ENCODE measurements at places on chromosomes 1 and 21. TPM values are rescaled to one million over a fixed set of nuclear protein-coding genes. Genes with fewer than 3 reads are reported as not detected.

DNA sequence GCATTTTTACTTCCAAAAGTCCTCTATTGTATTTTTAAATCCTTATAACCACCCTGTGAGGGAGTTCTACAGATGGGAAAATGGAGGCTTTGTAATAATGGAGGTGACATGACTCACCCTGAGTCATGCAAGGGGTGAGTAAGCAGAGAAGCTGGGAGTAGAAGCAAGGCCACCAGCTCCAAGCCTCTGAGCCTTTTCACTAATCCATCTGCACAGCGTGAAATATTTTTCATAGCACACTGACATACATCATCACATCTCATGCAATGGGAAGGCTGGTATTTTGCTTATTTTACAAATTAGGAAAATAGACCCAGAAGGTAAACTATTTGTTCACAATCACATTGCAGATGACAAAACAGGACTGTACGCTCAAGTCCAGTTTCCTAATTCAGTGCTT, 96.9 kb downstream of the KCNH1 start:
- H3K27ac ChIP-seq = no peak overlapping the region
- DNase-seq = no peak
- no peak overlapping the region for H3K4me3 ChIP-seq
- H3K4me1 ChIP-seq = no peaks in the 10 kb centered on the region
- H3K27me3 ChIP-seq = no peaks in the 10 kb centered on the region
- no peaks in the 10 kb centered on the region for H3K36me3 ChIP-seq

GRCh38 chr1:59879996-59880505, 46.5 kb downstream of the CYP2J2 start:
- no peaks in the 10 kb centered on the region for H3K36me3 ChIP-seq
- no peaks in the 10 kb centered on the region for H3K27me3 ChIP-seq
- H3K27ac ChIP-seq = peak overlapping the region; percentile 58
- DNase-seq = peak; percentile 52
- H3K4me3 ChIP-seq = no peak overlapping the region

DNA sequence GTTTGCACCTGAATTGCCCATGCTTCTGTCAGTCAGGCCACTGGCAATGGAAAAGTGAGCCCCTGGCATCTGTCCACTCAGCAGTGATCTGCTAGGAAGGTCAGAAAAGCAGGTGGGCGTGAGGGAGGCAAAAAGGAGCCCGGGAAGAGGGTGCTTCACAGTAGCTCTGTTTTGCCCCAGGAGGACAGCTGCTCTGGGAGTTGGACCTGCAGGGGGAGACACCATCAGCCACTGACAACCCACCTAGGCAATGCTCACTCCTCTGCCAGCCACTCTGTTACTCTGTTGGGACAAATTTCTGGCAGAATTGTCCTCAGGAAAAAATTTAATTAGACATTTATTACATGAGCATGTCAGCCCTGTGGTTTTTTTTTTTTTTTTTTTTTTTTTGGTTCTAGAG, 146.4 kb downstream of the LRIG2 start:
- H3K36me3 ChIP-seq = no peaks in the 10 kb centered on the region
- no peak overlapping the region for H3K27ac ChIP-seq
- no peak for DNase-seq
- H3K4me3 ChIP-seq = no peak overlapping the region

- H3K4me1 ChIP-seq = no peaks in the 10 kb centered on the region
- H3K27me3 ChIP-seq = no peaks in the 10 kb centered on the region
- no peak overlapping the region for H3K27ac ChIP-seq
Observed at GRCh38 chr1:186888367-186888766, 59.6 kb downstream of the PLA2G4A start.

DNA sequence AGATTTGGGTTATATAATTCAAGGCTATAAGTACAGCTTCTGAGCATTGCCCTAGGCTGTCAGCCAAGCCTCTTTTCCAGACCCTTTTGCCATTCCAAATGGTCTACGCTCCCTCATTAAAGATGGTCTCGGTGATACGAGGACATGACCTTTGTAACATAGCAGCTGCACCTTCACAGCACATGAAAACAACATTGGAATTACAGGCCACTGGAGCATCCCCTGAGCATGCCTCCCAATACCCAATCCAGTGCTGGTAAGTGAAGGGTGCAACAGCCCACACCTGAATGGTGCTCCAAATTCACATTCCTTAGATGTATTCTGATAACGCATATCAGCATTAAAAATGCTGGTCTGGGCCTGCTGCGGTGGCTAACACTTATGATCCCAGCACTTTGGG, 20.1 kb upstream of the PTPRF start:
- no peak for DNase-seq
- H3K27ac ChIP-seq = no peak overlapping the region
- no peaks in the 10 kb centered on the region for H3K36me3 ChIP-seq
- H3K4me3 ChIP-seq = no peak overlapping the region
- no peaks in the 10 kb centered on the region for H3K4me1 ChIP-seq
- no peaks in the 10 kb centered on the region for H3K27me3 ChIP-seq

GRCh38 chr1:221736714-221737113, 5.2 kb downstream of the DUSP10 start:
- no peak overlapping the region for H3K4me3 ChIP-seq
- H3K4me1 ChIP-seq = peaks cover 47% of the 10 kb centered on the region
- no peak for DNase-seq
- no peaks in the 10 kb centered on the region for H3K36me3 ChIP-seq
- H3K27ac ChIP-seq = no peak overlapping the region

- peak; percentile 25 for DNase-seq
- no peak overlapping the region for H3K27ac ChIP-seq
- H3K4me3 ChIP-seq = no peak overlapping the region
- peaks cover 23% of the 10 kb centered on the region for H3K4me1 ChIP-seq
Observed at GRCh38 chr21:16455978-16456377, 726.2 kb downstream of the USP25 start.

DNA sequence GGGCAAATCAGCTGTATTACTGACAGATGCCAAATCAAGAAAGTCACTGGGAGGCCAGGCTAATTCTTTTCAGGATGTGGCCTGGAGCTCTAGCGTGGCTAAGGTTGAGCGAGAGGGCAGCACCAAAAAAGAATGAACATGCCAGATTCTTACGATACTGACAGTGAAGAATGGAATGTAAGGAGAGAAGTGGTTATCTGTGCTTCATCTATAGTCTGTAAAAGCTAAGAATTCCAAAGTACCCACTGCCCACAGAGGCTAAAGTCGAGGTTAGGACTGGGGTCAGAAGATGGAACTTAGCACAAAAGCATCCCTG, 32.7 kb downstream of the TFAP2E start:
- DNase-seq = no peak
- no peak overlapping the region for H3K4me3 ChIP-seq
- no peaks in the 10 kb centered on the region for H3K4me1 ChIP-seq
- H3K27ac ChIP-seq = no peak overlapping the region

DNA sequence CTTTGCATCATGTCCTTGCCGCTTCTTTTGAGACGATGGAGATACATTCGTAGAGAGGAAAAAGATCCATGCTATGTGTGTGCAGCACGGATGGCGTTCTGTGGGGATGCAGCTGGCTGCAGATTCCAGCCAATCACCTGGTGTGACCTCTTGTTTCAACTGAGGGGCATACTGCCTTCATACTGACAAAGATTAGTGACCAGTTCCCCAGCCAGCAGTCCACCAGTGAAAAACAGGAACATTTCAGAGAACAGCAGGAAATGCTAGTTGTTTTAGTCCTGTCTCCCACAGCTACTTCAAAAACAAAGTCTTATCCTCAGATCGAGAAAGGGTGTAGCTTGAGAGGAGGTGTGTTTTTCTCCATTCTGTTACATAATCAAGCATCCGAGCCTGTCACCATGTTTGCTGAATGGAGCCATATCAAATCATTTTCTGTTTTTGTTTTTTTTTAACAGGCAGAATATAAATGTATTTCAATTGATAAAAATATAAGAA, 255.7 kb upstream of the FMN2 start:
- H3K27me3 ChIP-seq = no peaks in the 10 kb centered on the region
- no peak overlapping the region for H3K4me3 ChIP-seq
- DNase-seq = no peak

SYT6 gene
- polyA plus RNA-seq = 0.44 TPM

APOBEC4 gene
- polyA plus RNA-seq = not detected

- no peaks in the 10 kb centered on the region for H3K4me1 ChIP-seq
- H3K27me3 ChIP-seq = no peaks in the 10 kb centered on the region
- H3K27ac ChIP-seq = no peak overlapping the region
- H3K36me3 ChIP-seq = no peaks in the 10 kb centered on the region
Observed at GRCh38 chr1:3461934-3462275, 7.4 kb downstream of the ARHGEF16 start.

DNA sequence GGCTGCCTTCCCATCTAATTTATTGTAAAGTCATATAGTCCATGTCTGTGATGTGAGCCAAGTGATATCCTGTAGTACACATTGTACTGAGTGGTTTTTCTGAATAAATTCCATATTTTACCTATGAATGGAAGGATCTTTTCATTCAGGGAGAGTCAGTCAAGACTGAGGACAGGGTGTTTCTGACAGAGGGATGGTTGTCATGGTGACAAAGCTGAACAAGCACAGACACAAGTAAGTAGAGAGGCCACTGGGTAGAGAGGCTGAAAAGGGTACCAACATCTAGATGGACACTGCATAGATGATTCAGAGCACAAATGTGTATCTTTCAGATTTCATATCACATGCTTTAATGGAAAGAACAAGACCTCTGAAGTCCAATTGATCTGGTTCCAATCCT, 22.6 kb upstream of the IL20 start:
- H3K4me3 ChIP-seq = no peak overlapping the region
- H3K36me3 ChIP-seq = no peaks in the 10 kb centered on the region
- peaks cover 8% of the 10 kb centered on the region for H3K4me1 ChIP-seq

DNA sequence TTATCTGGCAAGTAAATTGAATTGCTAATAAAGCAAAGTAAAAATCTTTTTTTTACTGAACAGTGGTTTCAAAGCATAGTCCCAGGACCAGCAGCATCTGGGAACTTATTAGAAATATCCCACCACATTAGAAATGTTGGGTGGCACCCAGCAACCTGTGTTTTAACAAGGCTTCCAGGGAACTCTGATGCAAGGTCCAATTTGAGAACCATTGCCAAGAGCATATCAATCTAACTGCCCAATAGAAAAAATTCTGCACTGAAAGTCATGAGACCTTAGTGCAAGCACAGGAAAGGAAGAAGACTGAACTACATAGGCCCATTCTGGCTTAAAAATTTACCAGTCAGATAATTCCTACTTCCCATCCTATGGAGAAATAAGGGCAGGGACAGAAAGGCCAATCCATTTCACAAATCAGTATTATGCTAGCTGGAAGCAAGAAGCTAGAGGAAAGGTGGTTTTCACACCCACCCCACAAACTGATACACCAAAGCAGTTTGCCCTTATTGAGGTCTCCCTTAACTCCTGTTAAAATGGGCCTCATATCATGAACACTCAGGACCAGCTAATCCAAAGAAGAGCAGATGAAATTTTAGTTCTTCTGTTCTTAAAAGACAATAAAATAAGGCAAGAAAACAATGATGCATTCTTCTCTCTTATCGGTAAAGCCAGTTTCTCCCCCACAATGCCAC, 17.5 kb upstream of the C1orf105 start:
- no peaks in the 10 kb centered on the region for H3K27me3 ChIP-seq
- H3K36me3 ChIP-seq = no peaks in the 10 kb centered on the region
- DNase-seq = peak; percentile 19
- H3K4me3 ChIP-seq = no peak overlapping the region
- H3K4me1 ChIP-seq = peaks cover 4% of the 10 kb centered on the region

NBPF4 gene
- not detected for polyA plus RNA-seq

- DNase-seq = no peak
- H3K27me3 ChIP-seq = peaks cover 24% of the 10 kb centered on the region
- no peak overlapping the region for H3K27ac ChIP-seq
- no peak overlapping the region for H3K4me3 ChIP-seq
- H3K4me1 ChIP-seq = no peaks in the 10 kb centered on the region
Observed at GRCh38 chr1:206753141-206753540, 17.4 kb upstream of the IL19 start.

GRCh38 chr1:234620272-234621126, 10.5 kb upstream of the IRF2BP2 start:
- no peaks in the 10 kb centered on the region for H3K36me3 ChIP-seq
- no peak overlapping the region for H3K27ac ChIP-seq
- no peaks in the 10 kb centered on the region for H3K27me3 ChIP-seq
- no peak overlapping the region for H3K4me3 ChIP-seq
- H3K4me1 ChIP-seq = peaks cover 28% of the 10 kb centered on the region
- DNase-seq = no peak

DNA sequence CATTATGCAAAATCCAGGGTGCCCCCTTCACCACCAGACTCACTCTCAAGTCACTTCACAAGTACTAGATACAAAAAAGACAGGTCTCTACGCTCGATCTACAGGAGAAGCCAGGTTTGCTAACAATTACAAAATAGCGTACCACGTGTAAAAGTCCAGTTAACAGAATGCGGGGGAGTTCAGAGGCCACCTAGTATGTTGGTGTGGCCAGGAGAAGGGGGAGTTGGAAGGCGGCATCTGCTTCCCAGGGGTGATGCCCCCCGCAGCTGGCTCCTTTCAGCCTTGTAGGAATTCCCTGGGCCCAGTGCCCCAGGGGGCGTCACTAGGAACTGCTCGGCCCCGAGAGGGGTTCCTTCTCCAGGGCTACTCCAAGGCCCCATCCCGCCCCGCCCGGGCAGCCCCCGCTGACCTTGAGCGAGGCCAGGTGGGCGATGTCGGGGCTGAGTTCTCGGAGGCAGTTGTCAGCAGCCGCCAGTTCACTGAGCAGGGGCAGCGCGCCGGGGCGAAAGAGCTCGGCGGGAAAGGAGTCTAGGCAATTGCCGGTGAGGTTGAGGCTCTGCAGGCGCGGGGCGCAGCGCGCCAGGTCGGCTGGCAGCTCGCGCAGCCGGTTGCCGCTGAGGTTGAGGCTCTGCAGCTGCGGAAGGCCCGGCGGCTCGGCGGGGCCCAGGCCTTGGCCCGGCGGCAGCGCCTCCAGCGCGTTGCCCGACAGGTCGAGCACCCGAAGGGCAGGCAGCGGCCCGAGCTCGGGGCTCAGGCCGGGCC, 664 bp downstream of the LRRC47 start:
- H3K4me3 ChIP-seq = peak overlapping the region; percentile 90
- H3K36me3 ChIP-seq = no peaks in the 10 kb centered on the region
- H3K27ac ChIP-seq = peak overlapping the region; percentile 67
- DNase-seq = no peak
- H3K27me3 ChIP-seq = peaks cover 9% of the 10 kb centered on the region
- H3K4me1 ChIP-seq = peaks cover 7% of the 10 kb centered on the region

CHODL gene
- polyA plus RNA-seq = 2.3 TPM

DNA sequence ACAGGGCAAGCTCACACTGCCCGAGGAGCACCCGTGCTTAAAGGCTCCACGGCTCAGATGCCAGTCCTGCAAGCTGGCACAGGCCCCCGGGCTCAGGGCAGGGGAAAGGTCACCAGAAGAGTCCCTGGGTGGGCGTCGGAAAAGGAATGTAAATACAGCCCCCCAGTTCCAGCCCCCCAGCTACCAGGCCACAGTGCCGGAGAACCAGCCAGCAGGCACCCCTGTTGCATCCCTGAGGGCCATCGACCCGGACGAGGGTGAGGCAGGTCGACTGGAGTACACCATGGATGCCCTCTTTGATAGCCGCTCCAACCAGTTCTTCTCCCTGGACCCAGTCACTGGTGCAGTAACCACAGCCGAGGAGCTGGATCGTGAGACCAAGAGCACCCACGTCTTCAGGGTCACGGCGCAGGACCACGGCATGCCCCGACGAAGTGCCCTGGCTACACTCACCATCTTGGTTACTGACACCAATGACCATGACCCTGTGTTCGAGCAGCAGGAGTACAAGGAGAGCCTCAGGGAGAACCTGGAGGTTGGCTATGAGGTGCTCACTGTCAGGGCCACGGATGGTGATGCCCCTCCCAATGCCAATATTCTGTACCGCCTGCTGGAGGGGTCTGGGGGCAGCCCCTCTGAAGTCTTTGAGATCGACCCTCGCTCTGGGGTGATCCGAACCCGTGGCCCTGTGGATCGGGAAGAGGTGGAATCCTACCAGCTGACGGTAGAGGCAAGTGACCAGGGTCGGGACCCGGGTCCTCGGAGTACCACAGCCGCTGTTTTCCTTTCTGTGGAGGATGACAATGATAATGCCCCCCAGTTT, 1.3 kb downstream of the CELSR2 start:
- no peak for DNase-seq
- no peak overlapping the region for H3K4me3 ChIP-seq
- no peaks in the 10 kb centered on the region for H3K36me3 ChIP-seq
- H3K4me1 ChIP-seq = peaks cover 14% of the 10 kb centered on the region
